Right ventricle myocardium superior (tissue), 1 donor: ENCODE measurements at places on chromosomes 5 and 9.
A peak's percentile ranks its signal among the peaks of the same experiment; 100 is the strongest.

DNA sequence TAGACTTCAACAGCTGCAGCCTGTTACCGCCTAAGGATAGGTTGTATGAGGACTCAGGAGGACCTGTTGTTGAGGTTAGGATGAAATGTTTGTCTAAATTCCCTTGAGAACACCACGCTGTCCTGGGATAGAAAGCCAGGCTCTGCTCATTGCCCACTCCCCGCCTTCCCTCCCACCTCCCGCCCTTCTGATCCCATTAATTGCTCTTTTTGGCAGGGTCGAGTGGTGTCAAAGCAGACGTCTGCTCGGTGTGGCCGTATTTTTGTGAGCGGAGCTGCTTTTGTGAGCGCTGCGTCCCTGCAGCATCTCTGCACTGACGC lies 62.3 kb downstream of the SPATA31C2 start:
- no peak for DNase-seq

GRCh38 chr9:128428644-128429512 lies 8.2 kb downstream of the CERCAM start:
- DNase-seq, result no peak

GRCh38 chr9:16278326-16278999 lies 592.0 kb downstream of the BNC2 start:
- DNase-seq, result no peak

GRCh38 chr9:133027134-133027533 lies 3.7 kb upstream of the GTF3C5 start:
- DNase-seq, result no peak

- DNase-seq, result no peak
These were observed 52.0 kb upstream of the KCNIP1 start for GRCh38 chr5:170451747-170452365.

DNA sequence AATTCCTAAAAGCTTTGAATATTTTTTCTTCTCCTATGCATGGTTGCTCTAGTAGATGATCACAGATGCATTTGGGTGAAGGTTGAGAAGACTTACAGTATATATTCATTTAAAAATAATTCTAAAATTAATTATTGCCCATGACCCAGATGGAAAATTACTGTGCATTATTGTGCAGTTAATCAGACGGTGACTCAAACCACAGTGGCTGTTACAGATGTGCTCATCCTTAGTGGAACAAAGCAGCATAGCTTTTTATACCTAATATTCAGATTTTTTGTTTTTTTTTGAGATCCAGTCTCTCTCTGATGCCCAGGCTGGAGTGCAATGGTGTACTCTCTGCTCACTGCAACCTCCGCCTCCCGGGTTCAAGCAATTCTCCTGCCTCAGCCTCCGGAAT lies 10.7 kb downstream of the OR2V1 start:
- DNase-seq, result no peak

DNA sequence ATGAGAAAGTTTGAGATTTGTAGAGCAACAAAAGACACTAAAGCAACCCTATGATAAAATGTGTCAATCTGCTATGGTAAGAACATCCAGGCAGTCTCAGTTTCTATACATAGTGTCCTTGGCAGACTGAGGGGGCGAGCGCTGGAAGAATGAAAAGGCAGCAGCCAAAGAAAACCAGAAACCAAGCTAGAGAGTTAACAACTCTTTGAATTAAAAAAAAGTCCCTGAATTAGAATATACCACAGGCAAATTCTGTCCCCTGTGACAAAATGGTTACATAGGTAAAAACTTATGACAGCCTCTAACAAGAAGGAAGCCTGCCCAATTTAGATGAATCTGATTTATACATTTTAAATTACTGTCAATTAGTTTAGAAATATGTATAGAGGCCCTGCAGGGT lies 106.7 kb downstream of the OXCT1 start:
- DNase-seq, result no peak

DNA sequence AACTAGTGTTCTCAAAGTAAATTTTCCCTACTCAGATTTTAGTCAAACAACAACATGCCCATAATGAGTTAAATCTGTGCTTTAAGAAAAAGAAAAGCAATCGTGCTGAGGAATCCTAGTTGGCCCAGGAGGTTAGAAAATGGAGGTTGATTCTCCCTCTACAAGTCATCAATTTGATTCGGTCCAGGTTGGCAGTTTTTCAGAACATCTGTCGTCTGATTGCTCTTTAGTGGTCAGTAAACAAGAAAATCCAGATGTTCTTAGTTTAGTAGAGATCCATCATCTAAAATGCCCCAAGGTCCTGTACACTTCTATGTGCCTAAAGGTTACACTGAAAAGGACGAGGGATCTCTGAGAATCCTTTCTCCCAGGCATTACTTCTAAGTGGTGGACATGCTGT lies 659.2 kb downstream of the MTRR start:
- no peak for DNase-seq

GRCh38 chr5:142830241-142831008 lies 60.2 kb downstream of the ARHGAP26 start:
- no peak for DNase-seq

- no peak for DNase-seq
These were observed 126.0 kb upstream of the IL12B start for GRCh38 chr5:159456261-159456660.

- DNase-seq, result no peak
These were observed 28.5 kb downstream of the P4HA2 start for GRCh38 chr5:132199116-132199680.

GRCh38 chr9:114371973-114372917 lies 15.5 kb downstream of the AKNA start:
- no peak for DNase-seq

DNA sequence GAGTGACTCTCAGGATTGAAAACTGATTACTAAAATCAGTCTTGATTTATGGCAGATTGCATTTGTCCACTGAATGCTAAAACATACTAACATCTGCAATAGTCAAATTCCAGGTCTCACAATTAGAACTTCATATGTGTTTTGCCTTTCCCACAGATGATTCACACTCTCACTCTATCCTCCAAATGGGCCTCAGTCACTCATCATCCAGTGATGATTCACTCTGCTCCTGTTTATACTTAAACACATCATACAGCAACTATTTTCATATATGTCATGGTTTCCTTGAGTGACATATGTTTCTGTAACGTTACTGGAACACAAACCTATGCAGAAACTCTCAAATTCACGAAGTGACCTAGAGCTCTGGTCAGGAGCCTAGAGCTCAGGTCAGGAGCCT lies 512.9 kb downstream of the HINT1 start:
- no peak for DNase-seq

DNA sequence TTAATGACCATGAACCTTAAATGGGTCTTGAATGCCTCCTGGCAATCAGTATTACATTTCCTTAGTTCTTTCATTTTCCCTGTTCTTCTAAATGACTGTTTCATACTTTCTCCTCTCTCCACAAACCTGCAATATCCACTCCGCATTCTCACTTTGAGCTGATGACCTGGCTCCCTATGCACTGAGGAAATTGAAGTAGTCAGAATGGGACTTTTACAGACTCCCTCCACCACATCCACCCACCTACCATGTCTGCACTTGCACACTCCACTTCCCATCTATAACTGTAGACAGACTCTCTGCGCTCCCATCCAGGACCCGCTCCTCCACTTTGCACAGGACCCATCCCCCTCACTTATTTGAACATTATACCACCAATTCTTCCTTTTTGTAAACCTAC lies 36.2 kb upstream of the GZMA start:
- DNase-seq, result no peak

DNA sequence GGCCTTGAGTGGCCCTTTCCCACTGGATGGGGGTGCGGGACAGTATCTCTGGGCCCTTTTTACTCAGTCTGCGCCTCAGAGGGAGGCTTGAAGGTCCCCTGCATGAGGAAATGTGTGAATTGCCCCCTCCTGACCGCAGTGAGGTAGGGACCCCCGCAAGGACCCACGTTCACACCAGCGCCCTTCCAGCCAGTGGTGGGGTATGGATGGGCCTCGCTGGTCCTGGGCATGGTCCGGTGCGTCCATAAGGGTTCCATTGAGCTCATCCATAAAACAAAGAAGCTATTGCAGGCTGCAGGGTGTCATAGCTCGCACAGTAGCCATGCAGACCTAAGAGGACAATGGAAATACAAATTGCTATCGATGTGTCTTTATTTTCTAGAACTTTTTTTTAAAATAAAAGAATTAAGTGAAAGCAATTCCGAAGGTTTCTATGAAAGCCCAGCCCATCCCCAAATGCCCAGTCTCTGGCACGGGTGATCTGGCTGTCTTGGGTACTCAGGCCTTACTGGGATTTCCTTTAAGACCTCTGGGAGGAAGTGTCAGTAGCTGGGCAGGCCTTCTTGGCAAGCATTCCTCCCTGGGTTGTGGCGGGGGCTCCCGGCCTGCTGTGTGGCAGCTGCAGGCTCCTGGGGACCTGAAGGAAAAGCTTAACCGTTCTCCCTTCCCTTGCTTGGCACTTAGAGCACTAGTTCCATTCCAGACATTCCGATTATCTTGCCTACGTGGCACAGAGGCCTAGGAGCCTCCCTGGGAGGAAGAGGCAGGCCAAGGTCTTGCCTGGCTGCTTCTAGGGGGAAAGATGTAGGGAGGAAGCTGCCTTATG lies 1.5 kb upstream of the SEMA5A start:
- DNase-seq, result no peak

DNA sequence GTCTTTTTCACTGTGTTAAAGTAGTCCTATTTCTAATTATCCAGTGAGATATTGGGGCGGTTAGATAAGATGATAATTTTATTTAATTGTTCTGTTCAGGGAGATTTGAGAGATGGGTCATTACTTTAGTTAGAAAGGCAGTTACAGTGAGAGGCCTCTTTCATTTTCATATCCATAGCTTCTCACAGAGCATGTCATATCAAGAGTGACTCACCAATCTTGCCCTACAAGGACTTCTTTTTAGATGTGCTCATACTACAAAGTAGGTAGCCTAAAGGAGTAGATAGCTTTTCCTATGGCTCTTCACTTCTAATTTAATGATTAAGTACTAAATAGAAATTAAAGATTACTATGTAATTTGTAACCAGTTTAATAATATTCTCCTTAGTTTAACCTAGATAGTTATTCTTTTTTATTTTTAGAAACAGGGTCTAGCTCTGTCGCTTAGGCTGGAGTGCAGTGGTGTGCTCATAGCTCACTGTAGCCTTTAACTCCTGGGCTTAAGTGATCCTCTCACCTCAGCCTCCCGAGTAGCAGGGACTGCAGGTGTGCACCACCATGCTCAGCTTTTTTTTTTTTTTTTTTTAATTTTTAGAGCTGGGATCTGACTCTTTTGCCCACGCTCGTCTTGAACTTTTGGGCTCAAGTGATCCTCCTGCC lies 71.0 kb downstream of the FER start:
- DNase-seq, result no peak

GRCh38 chr9:134496413-134497282 lies 145.0 kb upstream of the COL5A1 start:
- DNase-seq, result no peak

DNA sequence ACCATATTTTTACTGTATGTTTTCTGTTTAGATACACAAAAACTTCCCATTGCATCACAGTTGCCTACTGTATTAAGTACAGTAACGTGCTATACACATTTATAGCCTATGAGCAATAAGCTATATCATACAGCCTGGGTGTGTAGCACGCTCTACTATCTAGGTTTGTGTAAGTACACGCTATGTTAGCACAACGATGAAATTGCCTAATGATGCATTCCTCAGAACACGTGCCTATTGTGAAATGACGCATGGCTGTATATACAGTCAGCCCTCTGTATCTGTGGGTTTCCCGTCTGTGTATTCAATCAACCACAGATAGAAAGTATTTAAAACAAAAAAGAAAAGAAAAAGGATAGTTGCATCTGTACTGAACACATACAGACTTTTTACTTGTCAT lies 64.2 kb downstream of the SGCD start:
- DNase-seq, result no peak

DNA sequence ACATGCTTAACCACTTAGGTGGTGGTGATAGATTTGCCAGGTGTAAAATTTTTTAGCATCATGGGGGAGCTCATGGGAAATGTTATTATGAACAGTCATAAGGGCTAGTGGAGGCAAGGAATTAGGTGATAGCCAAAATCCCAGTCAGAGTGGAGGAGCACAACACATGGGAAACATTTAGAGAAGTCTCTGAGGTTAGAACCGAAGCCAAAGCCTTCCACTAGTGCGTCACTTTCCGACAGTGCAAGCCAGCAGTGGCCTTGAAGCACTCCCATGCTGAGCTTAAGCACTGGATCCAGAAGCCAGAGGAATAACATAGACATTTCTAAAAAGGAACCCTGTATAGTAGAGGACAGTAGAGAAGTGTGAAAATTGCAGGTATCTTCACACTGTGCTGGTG lies 101.5 kb upstream of the SNX2 start:
- DNase-seq, result peak; percentile 63

GRCh38 chr9:26604076-26604662 lies 288.4 kb downstream of the CAAP1 start:
- no peak for DNase-seq

- no peak for DNase-seq
These were observed 18.7 kb downstream of the NIPAL4 start for GRCh38 chr5:157478726-157479125.

DNA sequence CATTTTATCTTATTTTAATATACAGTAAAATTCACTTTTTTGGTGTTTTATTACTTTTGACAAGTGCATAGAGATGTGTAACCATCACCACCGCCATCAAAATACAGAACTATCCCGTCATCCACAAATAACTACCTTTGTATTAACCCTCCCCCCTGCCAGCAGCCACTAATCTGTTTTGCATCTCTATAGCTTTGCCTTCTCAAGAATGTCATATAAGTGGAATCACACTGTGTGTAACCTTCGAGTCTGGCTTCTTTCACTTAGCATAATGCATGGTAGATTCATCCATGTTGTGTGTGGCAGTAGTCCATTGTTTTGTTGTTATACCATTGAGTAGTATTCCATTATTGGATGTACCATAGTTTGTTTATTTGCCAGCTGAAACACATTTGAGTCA lies 98.8 kb downstream of the BOD1 start:
- no peak for DNase-seq

GRCh38 chr5:150497274-150497988 lies 10.5 kb upstream of the NDST1 start:
- peak; percentile 71 for DNase-seq

GRCh38 chr5:92559781-92560180 lies 1021.2 kb downstream of the NR2F1-AS1 start:
- no peak for DNase-seq

- no peak for DNase-seq
These were observed 161.3 kb downstream of the DRD1 start for GRCh38 chr5:175282611-175283225.

- no peak for DNase-seq
These were observed 21.6 kb downstream of the FBLL1 start for GRCh38 chr5:168550656-168551055.

DNA sequence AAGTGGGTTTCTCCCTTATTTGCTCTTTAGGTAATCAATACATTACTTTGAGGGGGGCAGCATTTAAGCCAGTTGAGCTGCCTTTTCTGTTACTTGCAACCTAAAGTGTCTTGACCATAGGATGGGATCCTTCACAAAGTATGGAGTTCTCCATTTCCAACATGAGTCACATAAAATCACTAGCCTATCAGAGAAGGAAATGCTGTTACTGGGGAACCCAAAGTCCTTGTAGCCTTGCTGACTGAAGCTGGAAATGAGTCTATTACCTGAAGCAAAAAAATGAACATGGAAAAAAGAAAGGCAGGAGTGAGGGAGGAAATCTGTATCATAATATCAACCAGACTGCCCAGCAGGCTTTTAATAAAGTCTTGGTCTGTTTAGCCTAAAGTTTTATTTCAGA lies 42.8 kb upstream of the SLIT3 start:
- DNase-seq, result no peak
